ENCODE measurements at places on chromosomes 5 and 9.

GRCh38 chr5:6623228-6623627 is 9.6 kb downstream of the NSUN2 start:
- no peak for DNase-seq

GRCh38 chr5:29853711-29854220 is 1339.7 kb upstream of the CDH6 start:
- no peak for DNase-seq

DNA sequence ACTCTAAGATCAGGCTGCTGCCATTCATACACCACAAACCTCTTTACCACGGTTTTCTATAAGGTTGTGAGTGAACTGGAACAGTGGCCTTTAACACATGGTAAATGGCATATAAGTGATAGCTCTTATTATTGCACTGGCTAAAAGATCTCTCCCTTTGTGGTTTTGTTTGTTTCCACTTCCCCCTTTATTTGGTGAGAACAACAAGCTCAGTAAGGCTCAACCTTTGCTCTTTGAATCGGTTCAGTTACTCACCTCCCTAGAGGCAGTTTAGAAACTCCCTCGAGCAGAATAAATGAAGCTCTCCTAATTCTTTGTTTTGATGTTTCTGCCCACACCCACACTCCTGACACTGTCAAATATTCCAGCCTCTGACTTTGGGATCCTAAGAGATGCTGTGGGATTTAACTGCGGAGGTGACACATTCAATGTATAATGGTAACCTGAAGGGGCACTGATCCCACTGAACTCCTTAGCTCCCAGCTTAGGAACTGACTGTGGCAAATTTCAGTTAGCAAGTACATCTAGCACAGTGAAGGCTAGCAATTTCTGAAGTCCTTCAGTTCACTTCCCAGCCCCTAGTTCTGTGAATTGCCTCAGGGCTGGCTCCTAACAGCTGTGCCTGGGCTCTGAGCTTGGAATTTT is 22.5 kb upstream of the RAD23B start:
- no peak for DNase-seq

GRCh38 chr9:130225071-130225470 is 40.5 kb upstream of the HMCN2 start:
- DNase-seq, result no peak

- no peak for DNase-seq
These were observed 1.9 kb downstream of the ANKH start for GRCh38 chr5:14869668-14870164.

DNA sequence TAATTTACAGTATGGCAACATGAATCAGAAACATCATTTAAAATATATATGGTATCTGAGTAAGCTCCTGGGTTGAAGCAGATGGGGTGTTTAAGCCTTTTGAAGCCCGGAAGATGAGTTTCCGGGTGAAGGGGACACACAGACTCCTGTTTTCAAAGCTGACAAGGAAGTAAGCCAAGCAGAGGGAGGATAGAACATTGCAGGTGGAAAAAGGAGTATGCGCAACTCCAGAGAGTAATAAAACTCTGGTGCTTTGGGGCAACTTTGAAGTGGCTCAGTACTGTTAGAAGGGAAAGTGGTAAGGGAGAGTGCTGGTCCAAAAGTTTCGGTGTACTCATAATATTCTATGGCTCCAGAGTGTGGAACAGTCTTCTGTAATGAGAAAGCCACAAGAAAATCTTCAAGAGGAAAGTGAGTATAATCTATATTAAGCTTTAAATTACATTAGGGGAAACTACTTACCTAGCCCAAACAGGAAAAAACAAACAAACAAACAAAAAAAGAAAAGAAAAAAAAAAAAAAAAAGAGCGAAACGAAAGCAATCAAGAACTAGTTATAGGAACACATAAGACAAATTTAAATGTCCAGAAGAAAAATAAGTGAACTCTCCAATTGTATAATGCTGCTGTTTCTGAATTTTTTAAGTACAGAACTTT is 2.3 kb upstream of the ST8SIA4 start:
- DNase-seq, result no peak

DNA sequence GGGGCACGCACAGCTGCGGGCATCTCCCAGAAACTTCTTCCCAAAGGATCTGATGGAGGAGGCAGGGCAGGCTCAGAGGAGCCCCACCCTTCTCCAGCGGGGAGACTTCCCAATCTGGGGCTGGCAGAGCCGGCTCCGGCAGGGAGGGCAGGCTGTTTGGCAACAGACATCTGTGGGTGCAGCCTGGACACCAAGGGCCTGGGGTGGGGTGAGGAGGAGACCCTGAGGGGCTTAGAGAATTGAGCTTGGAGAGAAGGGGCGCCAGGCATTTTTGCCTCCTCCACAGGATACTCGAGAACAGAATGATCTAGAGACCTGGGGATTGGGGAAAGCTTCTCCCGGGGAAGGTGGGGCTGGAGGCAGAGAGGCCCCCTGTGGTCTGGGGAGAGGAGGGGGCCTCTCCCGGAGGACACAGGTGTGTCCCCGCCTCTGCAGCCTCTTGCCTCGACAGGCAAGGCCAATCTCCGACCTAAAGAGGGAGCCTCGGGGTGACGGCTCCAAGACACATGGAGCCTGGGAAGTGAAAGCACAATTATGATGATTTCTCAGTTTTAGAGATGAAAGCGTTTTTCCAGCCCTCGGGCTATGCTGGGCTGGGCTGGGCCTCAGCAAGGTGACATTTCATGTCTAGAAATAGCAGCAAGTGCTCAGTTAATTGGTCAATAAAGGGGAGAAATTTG is 8.4 kb downstream of the LHX3 start:
- DNase-seq, result no peak

- DNase-seq, result no peak
These were observed at the start of gene HAND1 for GRCh38 chr5:154478224-154478565. Gene HAND1 (minus strand): TSS chr5:154478227. CDS start chr5:154478008, 219 bp downstream.

GRCh38 chr5:88480245-88480644 is 211.6 kb upstream of the TMEM161B start:
- no peak for DNase-seq

Data from C1 segment of cervical spinal cord (tissue), 14 donors.